ENCODE measurements at places on chromosomes 4 and X.

- peaks cover 10% of the 10 kb centered on the region for H3K27me3 ChIP-seq
- H3K36me3 ChIP-seq, result peaks cover 2% of the 10 kb centered on the region
- peak overlapping the region; percentile 58 for H3K27ac ChIP-seq
- DNase-seq, result peak; percentile 42
- peaks cover 7% of the 10 kb centered on the region for H3K4me1 ChIP-seq
Observed at GRCh38 chr4:646460-646859, 21.1 kb downstream of the PDE6B start.

DNA sequence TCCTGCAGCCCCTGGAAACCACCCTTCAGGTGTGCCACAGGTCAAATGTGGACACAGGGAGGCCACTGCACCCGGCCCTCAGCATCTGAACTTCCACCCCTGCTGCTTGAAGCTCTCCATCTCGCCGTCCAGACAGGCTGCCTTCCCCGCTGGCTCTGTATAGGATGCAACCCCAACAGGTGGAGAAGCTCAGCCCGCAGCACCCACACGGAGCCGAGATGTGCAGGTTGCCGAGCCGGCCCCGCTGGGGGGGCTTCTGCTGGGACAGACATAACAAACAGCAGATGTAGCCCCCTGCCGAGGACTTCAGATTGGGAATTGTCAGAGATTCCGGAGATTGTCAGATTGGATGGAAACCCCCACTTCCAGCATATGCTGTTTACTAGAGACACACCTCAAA, 20.5 kb downstream of the TMEM187 start:
- H3K4me3 ChIP-seq, result no peak overlapping the region
- no peaks in the 10 kb centered on the region for H3K36me3 ChIP-seq
- H3K27ac ChIP-seq, result no peak overlapping the region
- no peak for DNase-seq

GRCh38 chrX:2811271-2811670, 17.5 kb upstream of the GYG2 start:
- H3K27ac ChIP-seq, result no peak overlapping the region
- H3K4me1 ChIP-seq, result peaks cover 3% of the 10 kb centered on the region
- H3K36me3 ChIP-seq, result no peaks in the 10 kb centered on the region

- H3K4me1 ChIP-seq, result peaks cover 8% of the 10 kb centered on the region
- H3K4me3 ChIP-seq, result no peak overlapping the region
- peaks cover 17% of the 10 kb centered on the region for H3K36me3 ChIP-seq
- no peaks in the 10 kb centered on the region for H3K27me3 ChIP-seq
Observed at GRCh38 chr4:103030791-103031190, 11.3 kb upstream of the SLC9B1 start.

All from activated CD8-positive, alpha-beta T cell treated with anti-CD3 and anti-CD28 coated beads for 36 hours (primary cell).